ENCODE measurements at places on chromosomes 7 and 10. TPM values are rescaled to one million over a fixed set of nuclear protein-coding genes. Genes with fewer than 3 reads are reported as not detected.

DNA sequence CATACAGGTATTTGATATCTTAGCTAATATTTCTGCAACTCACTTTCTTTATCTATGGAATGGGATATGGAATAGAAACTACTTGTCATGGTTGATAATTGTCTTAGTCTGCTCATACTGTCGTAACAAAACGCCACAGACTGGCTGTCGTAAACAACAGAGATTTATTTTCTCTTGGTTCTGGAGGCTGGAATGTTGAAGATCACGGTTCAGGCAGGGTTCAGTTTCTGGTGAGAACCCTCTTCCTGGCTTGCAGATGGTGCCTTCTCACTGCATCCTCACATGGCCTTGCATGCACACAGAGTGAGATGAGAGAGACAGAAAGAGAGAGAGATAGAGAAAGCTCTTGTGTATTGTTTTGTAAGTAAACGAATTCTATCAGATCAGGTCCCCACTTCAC lies 332.7 kb upstream of the MAGI2 start:
- H3K4me1 ChIP-seq, result no peaks in the 10 kb centered on the region
- no peaks in the 10 kb centered on the region for H3K36me3 ChIP-seq
- no peak overlapping the region for H3K27ac ChIP-seq
- no peak for DNase-seq
- H3K27me3 ChIP-seq, result no peaks in the 10 kb centered on the region

- no peaks in the 10 kb centered on the region for H3K27me3 ChIP-seq
- no peak overlapping the region for H3K4me3 ChIP-seq
- no peak for DNase-seq
Measured at GRCh38 chr7:75804004-75804403, 9.6 kb downstream of the CCL24 start.

- no peak overlapping the region for H3K4me3 ChIP-seq
- DNase-seq, result no peak
- H3K4me1 ChIP-seq, result no peaks in the 10 kb centered on the region
- H3K36me3 ChIP-seq, result no peaks in the 10 kb centered on the region
- H3K27ac ChIP-seq, result no peak overlapping the region
Measured at GRCh38 chr10:79552143-79552542, 8.1 kb downstream of the SFTPA2 start.

- H3K4me1 ChIP-seq, result peaks cover 19% of the 10 kb centered on the region
- no peak for DNase-seq
- H3K36me3 ChIP-seq, result no peaks in the 10 kb centered on the region
- H3K4me3 ChIP-seq, result no peak overlapping the region
- no peaks in the 10 kb centered on the region for H3K27me3 ChIP-seq
Measured at GRCh38 chr10:79107736-79108264, 39.0 kb downstream of the ZMIZ1 start.

- no peaks in the 10 kb centered on the region for H3K4me1 ChIP-seq
- H3K36me3 ChIP-seq, result no peaks in the 10 kb centered on the region
- no peaks in the 10 kb centered on the region for H3K27me3 ChIP-seq
- DNase-seq, result no peak
- no peak overlapping the region for H3K27ac ChIP-seq
Measured at GRCh38 chr10:79404231-79404609, 41.2 kb downstream of the ZCCHC24 start.

The UTF1 gene
- not detected for polyA plus RNA-seq

The PIP gene
- polyA plus RNA-seq, result not detected

The GIMAP8 gene
- 0.26 TPM for polyA plus RNA-seq

The CTAGE8 gene
- 0.88 TPM for polyA plus RNA-seq

The ATOH7 gene
- polyA plus RNA-seq, result 0.04 TPM

DNA sequence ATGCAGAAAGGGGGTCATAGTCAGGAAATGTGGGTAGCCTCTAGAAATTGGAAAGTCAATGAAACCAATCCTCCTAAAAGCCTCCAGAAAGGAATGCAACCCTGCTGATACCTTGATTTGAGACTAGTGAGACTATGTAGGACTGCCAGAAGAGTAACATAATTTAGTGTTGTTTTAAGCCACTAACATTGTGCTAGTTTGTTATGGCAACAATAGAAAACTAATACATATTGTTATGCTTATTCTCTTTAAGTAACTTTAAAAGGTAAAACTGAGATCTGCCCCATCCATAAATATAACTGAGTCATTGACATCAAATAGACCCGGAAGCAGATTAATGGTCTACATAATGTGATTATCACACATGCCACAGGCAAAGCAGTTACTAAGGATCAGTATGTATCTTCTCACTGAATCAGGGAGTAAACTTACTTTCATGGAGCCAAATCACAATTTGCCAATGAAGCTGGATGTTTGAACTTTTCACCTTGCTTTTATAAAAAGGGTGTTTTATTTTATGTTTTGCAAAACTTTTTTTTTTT lies 146.4 kb upstream of the TMEM106B start:
- no peaks in the 10 kb centered on the region for H3K4me1 ChIP-seq
- no peak for DNase-seq
- no peak overlapping the region for H3K4me3 ChIP-seq
- no peak overlapping the region for H3K27ac ChIP-seq

DNA sequence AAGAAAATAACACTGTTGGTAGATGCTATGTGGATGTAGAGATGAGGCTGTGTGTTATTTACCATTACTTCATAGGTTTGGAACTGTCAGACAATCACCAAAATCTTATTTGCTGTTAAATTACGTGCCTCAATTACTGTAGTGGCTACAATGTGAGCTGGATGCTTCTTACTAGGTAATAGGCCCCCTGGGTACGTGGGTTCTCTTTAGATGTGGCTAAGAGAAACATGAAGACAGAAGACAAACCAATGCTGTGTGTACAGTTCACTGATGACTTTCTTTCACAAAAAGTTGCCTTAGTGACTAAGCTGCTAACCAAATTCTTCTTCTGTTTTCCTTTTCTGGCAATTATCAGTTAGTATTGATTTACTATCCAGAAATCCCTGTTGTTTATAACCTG lies 144.6 kb downstream of the SEMA3E start:
- no peaks in the 10 kb centered on the region for H3K36me3 ChIP-seq
- no peak overlapping the region for H3K27ac ChIP-seq
- no peak for DNase-seq
- H3K27me3 ChIP-seq, result no peaks in the 10 kb centered on the region

GRCh38 chr7:90412458-90413184 lies 9.4 kb downstream of the CLDN12 start:
- no peak overlapping the region for H3K27ac ChIP-seq
- H3K27me3 ChIP-seq, result no peaks in the 10 kb centered on the region
- no peak overlapping the region for H3K4me3 ChIP-seq

GRCh38 chr7:132999845-133000244 lies 82.0 kb downstream of the CHCHD3 start:
- no peak overlapping the region for H3K4me3 ChIP-seq
- no peaks in the 10 kb centered on the region for H3K27me3 ChIP-seq
- H3K4me1 ChIP-seq, result no peaks in the 10 kb centered on the region
- H3K36me3 ChIP-seq, result no peaks in the 10 kb centered on the region

DNA sequence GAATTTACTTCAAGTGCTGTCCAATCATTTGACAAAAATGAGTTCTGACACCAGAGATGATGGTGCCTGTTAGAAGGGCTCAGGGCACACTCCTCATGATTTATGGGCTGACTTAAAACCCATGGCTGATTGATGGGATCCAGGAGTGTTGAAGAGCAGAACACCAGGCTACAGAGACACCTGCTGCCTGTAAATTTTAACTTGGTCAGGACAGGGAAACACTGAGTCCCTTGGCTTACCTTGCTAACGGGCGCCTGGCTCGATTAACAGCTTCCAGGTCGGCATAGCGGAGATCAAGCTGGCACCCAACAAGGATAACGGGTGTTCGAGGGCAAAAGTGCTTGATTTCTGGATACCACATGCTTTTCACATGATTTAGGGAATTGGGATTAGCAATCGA lies 51.4 kb downstream of the RHOBTB1 start:
- no peaks in the 10 kb centered on the region for H3K27me3 ChIP-seq
- DNase-seq, result no peak
- H3K4me3 ChIP-seq, result no peak overlapping the region
- no peaks in the 10 kb centered on the region for H3K36me3 ChIP-seq

The CD36 gene
- 0.59 TPM for polyA plus RNA-seq

- H3K27ac ChIP-seq, result no peak overlapping the region
- no peak overlapping the region for H3K4me3 ChIP-seq
- peaks cover 12% of the 10 kb centered on the region for H3K4me1 ChIP-seq
- H3K27me3 ChIP-seq, result no peaks in the 10 kb centered on the region
- DNase-seq, result no peak
- no peaks in the 10 kb centered on the region for H3K36me3 ChIP-seq
Measured at GRCh38 chr7:66267249-66267648, 62.1 kb downstream of the TPST1 start.

The GIMAP1 gene
- polyA plus RNA-seq, result not detected

DNA sequence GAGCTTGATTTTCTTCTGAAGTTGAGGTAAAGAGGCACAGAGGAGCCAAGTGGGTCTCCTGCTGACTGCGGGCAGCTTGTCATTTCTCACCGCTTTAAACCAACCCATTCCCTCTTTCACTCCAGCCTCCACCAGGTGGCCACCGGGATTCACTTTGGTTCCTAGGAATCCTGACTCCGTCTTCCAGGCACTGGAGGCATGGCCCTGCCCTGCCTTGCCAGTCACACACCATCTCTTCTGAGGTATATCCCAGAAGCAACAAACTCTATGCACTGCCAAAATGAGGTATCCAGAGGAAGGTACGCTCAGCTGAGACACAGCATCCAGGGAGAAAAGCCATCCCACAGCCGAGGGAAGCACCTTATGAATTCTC lies 280.8 kb downstream of the TNS3 start:
- H3K4me3 ChIP-seq, result no peak overlapping the region
- peaks cover 7% of the 10 kb centered on the region for H3K4me1 ChIP-seq

GRCh38 chr10:63058236-63058635 lies 74.9 kb upstream of the NRBF2 start:
- no peak overlapping the region for H3K4me3 ChIP-seq
- no peaks in the 10 kb centered on the region for H3K27me3 ChIP-seq
- no peaks in the 10 kb centered on the region for H3K36me3 ChIP-seq

DNA sequence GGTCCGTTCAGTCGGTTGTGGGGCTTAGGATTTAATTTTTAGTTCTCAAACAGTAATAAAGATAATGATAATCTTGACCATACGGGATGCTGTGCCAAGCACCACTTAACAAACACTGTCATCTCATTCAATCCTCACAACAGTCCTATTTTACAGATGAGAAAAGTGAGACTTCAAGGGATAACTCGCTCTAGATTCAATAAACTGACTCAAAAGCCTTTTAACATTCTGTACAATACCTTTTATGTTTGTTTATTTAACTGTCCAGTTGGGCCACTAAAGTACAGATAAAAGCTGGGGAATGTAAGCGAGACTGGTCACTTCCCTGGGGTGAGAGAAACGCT lies 437 bp upstream of the CFAP69 start:
- H3K4me1 ChIP-seq, result peaks cover 6% of the 10 kb centered on the region
- no peak for DNase-seq
- no peaks in the 10 kb centered on the region for H3K36me3 ChIP-seq
- H3K4me3 ChIP-seq, result peak overlapping the region; percentile 80
- H3K27me3 ChIP-seq, result no peaks in the 10 kb centered on the region

- no peak overlapping the region for H3K4me3 ChIP-seq
- no peaks in the 10 kb centered on the region for H3K36me3 ChIP-seq
- no peak overlapping the region for H3K27ac ChIP-seq
Measured at GRCh38 chr10:76303682-76304316, 872.4 kb downstream of the LRMDA start.

GRCh38 chr7:30390736-30391636 lies 87.6 kb downstream of the NOD1 start:
- H3K36me3 ChIP-seq, result peaks cover 2% of the 10 kb centered on the region
- no peaks in the 10 kb centered on the region for H3K27me3 ChIP-seq
- H3K27ac ChIP-seq, result no peak overlapping the region
- H3K4me1 ChIP-seq, result no peaks in the 10 kb centered on the region
- DNase-seq, result no peak

The GCK gene
- not detected for polyA plus RNA-seq

GRCh38 chr7:44063547-44063893 lies 1.8 kb downstream of the PGAM2 start:
- no peak overlapping the region for H3K4me3 ChIP-seq
- H3K27ac ChIP-seq, result no peak overlapping the region
- no peak for DNase-seq
- H3K4me1 ChIP-seq, result no peaks in the 10 kb centered on the region
- H3K27me3 ChIP-seq, result no peaks in the 10 kb centered on the region
- peaks cover 32% of the 10 kb centered on the region for H3K36me3 ChIP-seq

The SPDYE6 gene
- polyA plus RNA-seq, result not detected

- no peak overlapping the region for H3K4me3 ChIP-seq
- DNase-seq, result no peak
- no peaks in the 10 kb centered on the region for H3K4me1 ChIP-seq
- no peaks in the 10 kb centered on the region for H3K36me3 ChIP-seq
Measured at GRCh38 chr10:131221632-131222277, 89.8 kb downstream of the TCERG1L start.

GRCh38 chr7:108156897-108157605 lies 26.9 kb upstream of the LAMB4 start:
- no peak overlapping the region for H3K27ac ChIP-seq
- no peaks in the 10 kb centered on the region for H3K27me3 ChIP-seq
- no peak overlapping the region for H3K4me3 ChIP-seq
- H3K36me3 ChIP-seq, result no peaks in the 10 kb centered on the region
- no peak for DNase-seq
- peaks cover 21% of the 10 kb centered on the region for H3K4me1 ChIP-seq

GRCh38 chr10:118658762-118659161 lies 63.3 kb upstream of the PRLHR start:
- no peak overlapping the region for H3K4me3 ChIP-seq
- DNase-seq, result no peak
- H3K27me3 ChIP-seq, result peaks cover 9% of the 10 kb centered on the region
- H3K36me3 ChIP-seq, result no peaks in the 10 kb centered on the region
- H3K27ac ChIP-seq, result no peak overlapping the region
- H3K4me1 ChIP-seq, result no peaks in the 10 kb centered on the region

DNA sequence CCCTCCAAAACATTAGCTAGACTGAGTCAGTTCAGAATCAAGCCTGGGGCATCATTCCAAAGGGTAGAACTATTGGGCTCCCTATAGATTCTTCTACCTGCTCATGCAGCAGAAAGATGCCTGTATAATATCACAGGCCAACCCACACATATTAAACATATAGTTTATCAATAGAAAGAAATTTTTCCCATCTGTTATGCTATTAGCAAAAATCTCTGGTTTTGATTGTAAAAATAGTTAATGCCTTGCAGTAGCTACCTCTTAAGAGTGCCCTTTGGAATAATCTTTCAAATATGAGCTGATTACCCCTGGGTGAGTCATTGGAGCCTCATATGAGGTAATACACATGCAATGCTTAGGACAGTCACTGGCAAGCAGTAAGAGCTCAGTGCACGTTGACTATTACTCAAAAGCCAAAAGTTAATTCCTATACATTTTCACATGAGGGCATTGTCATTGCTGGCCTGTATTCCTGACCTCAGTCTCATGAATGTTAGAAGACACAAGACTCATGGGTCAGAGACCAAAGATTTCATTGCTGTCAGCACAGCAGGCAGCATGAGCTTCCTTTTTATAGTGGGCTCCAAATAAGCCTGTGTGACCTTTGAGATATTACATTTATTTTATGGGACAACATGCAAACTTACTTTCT lies 180.0 kb downstream of the FGFR2 start:
- H3K4me1 ChIP-seq, result peaks cover 22% of the 10 kb centered on the region
- DNase-seq, result peak; percentile 26
- H3K4me3 ChIP-seq, result no peak overlapping the region
- peak overlapping the region; percentile 63 for H3K27ac ChIP-seq
